A673 (cell line): ENCODE measurements at places on chromosomes 7 and 10. TPM values are rescaled to one million over a fixed set of nuclear protein-coding genes. Genes with fewer than 3 reads are reported as not detected.

GRCh38 chr7:143487566-143487965 lies 9.9 kb downstream of the TAS2R41 start:
- H3K36me3 ChIP-seq = no peaks in the 10 kb centered on the region
- peak; percentile 31 for DNase-seq

DNA sequence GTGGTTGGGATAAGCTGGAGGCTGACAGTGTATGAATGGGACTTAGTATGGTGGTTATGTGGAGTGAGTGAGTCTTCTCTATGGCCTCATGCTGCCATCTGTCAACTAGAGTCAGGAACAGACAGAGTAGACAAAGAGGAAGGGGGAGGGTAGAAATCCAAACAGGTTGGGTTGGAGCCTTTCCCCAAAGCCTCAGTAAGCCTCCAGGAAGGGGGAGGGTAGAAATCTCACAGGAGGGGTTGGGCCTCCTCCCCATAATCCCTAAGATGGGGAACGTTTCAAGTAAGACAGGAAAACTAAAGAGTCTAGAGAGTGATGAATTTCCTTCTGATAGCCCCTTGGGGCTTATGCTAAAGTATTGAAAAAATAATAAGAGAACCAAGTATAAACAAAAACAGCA lies 2.0 kb upstream of the AKR1B15 start:
- peaks cover 11% of the 10 kb centered on the region for H3K27me3 ChIP-seq
- H3K27ac ChIP-seq = no peak overlapping the region
- H3K4me1 ChIP-seq = peaks cover 14% of the 10 kb centered on the region
- no peaks in the 10 kb centered on the region for H3K36me3 ChIP-seq

DNA sequence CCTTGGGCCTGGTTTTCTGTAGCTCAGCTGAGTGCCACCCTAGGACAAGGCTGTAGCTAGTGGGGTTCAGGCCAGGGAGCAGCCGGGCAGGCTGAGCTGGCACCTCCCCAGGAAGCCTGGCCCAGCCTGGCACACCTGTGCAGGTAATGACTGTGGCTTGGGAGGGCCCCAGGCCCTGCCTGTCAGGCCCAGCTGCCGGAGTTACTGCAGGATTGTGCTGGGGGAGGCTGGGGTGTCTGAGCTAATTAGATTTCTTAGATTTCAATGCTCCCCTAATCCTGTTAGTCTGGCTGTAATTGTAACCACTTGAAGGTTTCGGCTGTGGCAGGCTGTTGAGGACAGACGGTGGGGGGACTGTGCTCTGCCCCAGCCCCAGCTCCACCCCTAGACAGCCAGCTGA lies 6.0 kb downstream of the ZMIZ1 start:
- no peak overlapping the region for H3K27ac ChIP-seq
- H3K4me1 ChIP-seq = peaks cover 40% of the 10 kb centered on the region
- H3K4me3 ChIP-seq = no peak overlapping the region
- no peaks in the 10 kb centered on the region for H3K27me3 ChIP-seq

- peaks cover 17% of the 10 kb centered on the region for H3K4me1 ChIP-seq
- DNase-seq = peak; percentile 77
- no peak overlapping the region for H3K4me3 ChIP-seq
- no peaks in the 10 kb centered on the region for H3K36me3 ChIP-seq
- H3K27me3 ChIP-seq = no peaks in the 10 kb centered on the region
These were observed 96.8 kb downstream of the GLCCI1 start for GRCh38 chr7:8065356-8065813.

DNA sequence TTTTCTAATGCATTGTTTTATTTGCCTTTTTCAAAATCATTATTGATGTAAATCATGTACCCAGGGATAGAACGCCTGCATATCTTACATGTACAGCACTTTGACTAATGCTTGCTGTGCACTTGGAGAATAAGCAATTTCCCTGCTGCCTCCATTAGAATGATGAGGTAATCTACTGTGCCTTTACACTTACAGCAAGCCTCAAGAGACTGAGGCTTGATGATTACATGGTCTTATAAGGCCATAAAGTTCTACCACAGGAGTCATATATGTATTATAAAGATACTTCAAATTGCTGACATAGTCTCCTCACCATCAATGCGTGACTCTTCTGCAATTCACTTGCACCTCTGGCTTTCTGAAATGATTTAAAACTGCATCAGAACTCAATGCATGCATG lies 328.6 kb upstream of the HGF start:
- H3K36me3 ChIP-seq = no peaks in the 10 kb centered on the region
- H3K4me3 ChIP-seq = no peak overlapping the region
- no peaks in the 10 kb centered on the region for H3K27me3 ChIP-seq
- DNase-seq = no peak
- H3K4me1 ChIP-seq = no peaks in the 10 kb centered on the region
- no peak overlapping the region for H3K27ac ChIP-seq

DNA sequence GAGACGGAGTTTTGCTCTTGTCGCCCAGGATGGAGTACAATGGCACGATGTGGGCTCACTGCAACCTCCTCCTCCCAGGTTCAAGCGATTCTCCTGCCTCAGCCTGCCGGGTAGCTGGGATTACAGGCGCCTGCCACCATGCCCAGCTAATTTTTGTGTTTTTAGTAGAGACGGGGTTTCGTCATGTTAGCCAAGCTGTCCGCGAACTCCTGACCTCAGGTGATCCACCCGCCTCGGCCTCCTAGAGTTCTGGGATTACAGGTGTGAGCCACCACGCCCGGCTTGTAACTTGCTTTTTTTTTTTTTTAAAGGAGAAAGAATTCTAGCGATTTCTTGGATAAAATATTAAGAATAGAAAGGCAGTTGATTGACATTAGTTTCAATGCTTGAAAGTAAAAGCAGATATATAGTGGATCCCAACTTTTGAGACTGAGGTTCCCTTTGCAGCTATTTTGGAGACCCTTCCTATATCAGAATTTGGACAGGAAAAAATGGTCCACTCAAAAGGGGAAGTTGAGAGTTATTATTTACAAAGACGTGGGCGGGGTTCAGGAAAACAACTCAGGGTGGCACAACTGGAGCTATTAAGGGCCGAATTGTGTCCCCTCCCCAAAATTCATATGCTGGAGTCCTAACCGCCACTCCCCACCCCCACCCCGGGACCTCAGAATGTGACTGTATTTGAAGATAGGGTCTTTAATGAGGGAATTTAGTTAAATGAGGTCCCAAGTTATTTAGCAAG lies 1.3 kb upstream of the ERCC6 start:
- no peaks in the 10 kb centered on the region for H3K4me1 ChIP-seq
- no peak for DNase-seq
- H3K4me3 ChIP-seq = no peak overlapping the region
- H3K27me3 ChIP-seq = peaks cover 5% of the 10 kb centered on the region
- H3K36me3 ChIP-seq = no peaks in the 10 kb centered on the region

- no peak for DNase-seq
- H3K27ac ChIP-seq = no peak overlapping the region
These were observed 10.0 kb upstream of the SGPL1 start for GRCh38 chr10:70805619-70806215.

- no peaks in the 10 kb centered on the region for H3K27me3 ChIP-seq
- H3K36me3 ChIP-seq = no peaks in the 10 kb centered on the region
- no peaks in the 10 kb centered on the region for H3K4me1 ChIP-seq
- no peak overlapping the region for H3K4me3 ChIP-seq
These were observed 199.7 kb upstream of the MAGI2 start for GRCh38 chr7:79653136-79653631.

DNA sequence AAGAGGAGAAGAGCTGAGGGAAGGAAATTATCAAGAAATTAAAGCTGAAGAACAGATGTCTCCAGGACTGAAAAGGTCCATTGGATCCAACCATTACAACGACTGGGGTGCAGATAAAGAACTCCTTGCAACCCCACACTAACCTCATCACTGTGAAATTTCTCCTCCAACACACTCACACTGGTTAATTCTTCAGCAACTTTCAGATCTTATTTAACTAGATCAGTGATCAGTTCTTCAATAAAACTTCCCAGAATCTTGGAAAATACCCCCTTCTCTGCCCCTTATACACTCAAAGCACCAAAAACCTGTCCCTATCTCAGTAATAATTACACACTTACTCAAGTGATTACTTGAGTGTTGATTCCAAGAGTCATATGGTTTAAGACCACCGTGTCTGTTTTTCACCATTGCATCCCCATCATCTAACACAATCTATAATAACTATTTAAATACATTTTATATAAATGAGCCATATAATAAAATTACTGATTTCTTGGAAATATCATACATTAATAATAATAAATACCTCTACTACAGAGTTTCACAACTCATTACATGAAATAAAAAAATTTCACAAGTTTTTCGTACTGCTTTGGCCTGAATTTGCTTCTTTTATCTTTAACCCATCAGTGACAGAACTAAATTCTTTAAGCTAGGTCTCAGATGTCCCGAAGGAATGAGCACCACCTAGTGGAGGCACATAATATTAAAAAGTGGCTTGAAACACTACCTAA lies 123.7 kb downstream of the MPP7 start:
- no peak overlapping the region for H3K4me3 ChIP-seq
- no peaks in the 10 kb centered on the region for H3K36me3 ChIP-seq
- DNase-seq = peak; percentile 71
- H3K27ac ChIP-seq = no peak overlapping the region

GRCh38 chr7:109354000-109354399 lies 784.3 kb downstream of the DNAJB9 start:
- no peak overlapping the region for H3K4me3 ChIP-seq
- no peaks in the 10 kb centered on the region for H3K4me1 ChIP-seq
- H3K36me3 ChIP-seq = no peaks in the 10 kb centered on the region
- no peak overlapping the region for H3K27ac ChIP-seq

- H3K27ac ChIP-seq = no peak overlapping the region
- H3K27me3 ChIP-seq = no peaks in the 10 kb centered on the region
- DNase-seq = no peak
These were observed 364.6 kb downstream of the PAXIP1 start for GRCh38 chr7:154638286-154638685.

DNA sequence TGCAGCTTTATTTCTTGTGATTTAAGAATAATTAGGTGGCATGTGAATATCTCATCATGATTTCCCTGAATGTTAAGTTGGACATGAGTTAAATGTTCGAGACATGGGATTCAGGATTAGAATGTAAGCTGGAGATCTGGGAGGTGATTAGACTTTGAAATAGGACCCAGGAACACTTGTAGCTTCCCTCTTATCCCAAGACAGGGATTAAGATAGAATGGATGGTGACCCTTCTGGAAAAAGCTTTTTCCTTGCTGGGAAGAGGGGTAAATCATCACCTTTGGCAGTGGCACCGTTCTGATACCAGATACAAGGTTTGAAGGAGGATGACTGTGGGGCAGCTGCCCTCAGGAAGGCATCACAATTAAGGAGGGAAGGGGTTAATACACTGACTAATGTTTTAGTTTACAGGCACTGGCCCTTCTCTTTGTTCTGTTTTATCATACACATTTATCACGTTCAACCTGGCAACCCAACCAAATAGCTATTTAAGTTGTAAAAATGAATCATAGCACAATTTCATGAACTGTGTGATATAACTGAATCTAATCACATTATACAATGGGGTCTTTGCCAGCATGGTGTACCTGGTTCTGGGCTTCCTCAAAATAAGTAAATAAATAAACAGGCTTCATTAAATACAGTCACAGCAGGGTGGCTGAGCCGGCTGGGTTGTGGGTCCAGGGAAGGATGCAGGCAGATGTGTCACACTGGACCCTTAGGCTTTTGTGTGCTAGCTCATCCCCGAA lies 212.7 kb downstream of the LRMDA start:
- peaks cover 35% of the 10 kb centered on the region for H3K27me3 ChIP-seq
- DNase-seq = no peak
- H3K4me1 ChIP-seq = no peaks in the 10 kb centered on the region
- no peaks in the 10 kb centered on the region for H3K36me3 ChIP-seq

GRCh38 chr7:91910171-91910570 lies 29.7 kb upstream of the MTERF1 start:
- no peak overlapping the region for H3K27ac ChIP-seq
- no peak for DNase-seq
- H3K4me1 ChIP-seq = peaks cover 6% of the 10 kb centered on the region
- no peaks in the 10 kb centered on the region for H3K36me3 ChIP-seq
- H3K4me3 ChIP-seq = no peak overlapping the region

- no peak overlapping the region for H3K27ac ChIP-seq
- no peaks in the 10 kb centered on the region for H3K36me3 ChIP-seq
- H3K27me3 ChIP-seq = peaks cover 6% of the 10 kb centered on the region
- peak; percentile 42 for DNase-seq
- no peak overlapping the region for H3K4me3 ChIP-seq
- H3K4me1 ChIP-seq = no peaks in the 10 kb centered on the region
These were observed 233.7 kb downstream of the PTPRN2 start for GRCh38 chr7:158353606-158354570.

GRCh38 chr10:6195846-6196245 lies 6.9 kb upstream of the PFKFB3 start:
- H3K36me3 ChIP-seq = no peaks in the 10 kb centered on the region
- DNase-seq = no peak
- peaks cover 2% of the 10 kb centered on the region for H3K4me1 ChIP-seq
- no peaks in the 10 kb centered on the region for H3K27me3 ChIP-seq
- no peak overlapping the region for H3K27ac ChIP-seq

GRCh38 chr10:43904844-43905243 lies 256.2 kb upstream of the ZNF32 start:
- no peak overlapping the region for H3K4me3 ChIP-seq
- no peaks in the 10 kb centered on the region for H3K27me3 ChIP-seq
- no peaks in the 10 kb centered on the region for H3K36me3 ChIP-seq
- H3K4me1 ChIP-seq = no peaks in the 10 kb centered on the region

GRCh38 chr10:90435296-90435695 lies 422.5 kb downstream of the HTR7 start:
- DNase-seq = no peak
- H3K27ac ChIP-seq = no peak overlapping the region
- H3K27me3 ChIP-seq = no peaks in the 10 kb centered on the region
- H3K4me3 ChIP-seq = no peak overlapping the region
- no peaks in the 10 kb centered on the region for H3K4me1 ChIP-seq
- no peaks in the 10 kb centered on the region for H3K36me3 ChIP-seq

DNA sequence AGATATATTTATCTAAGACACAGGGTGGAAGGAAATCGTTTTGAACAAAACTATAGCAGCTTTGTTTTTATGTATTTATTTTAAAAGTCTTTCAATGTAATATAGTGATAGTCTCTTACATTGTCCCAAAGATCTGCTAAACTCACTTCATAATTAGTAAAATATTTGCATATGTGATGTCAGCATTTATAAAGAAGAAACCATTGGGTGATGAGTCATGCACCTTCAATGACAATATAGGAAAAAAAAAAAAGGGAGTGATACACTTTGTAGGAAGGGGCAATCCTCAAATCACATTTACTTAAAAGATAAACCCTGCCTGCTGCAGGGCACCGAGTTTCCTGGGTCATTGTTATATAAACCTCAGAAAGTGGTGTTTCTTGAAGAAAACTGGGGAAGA lies 112.4 kb upstream of the SEMA3C start:
- H3K4me1 ChIP-seq = peaks cover 10% of the 10 kb centered on the region
- no peak overlapping the region for H3K27ac ChIP-seq
- peak; percentile 14 for DNase-seq
- H3K4me3 ChIP-seq = no peak overlapping the region
- H3K36me3 ChIP-seq = no peaks in the 10 kb centered on the region

Gene DMBT1
- not detected in 2 replicates for total RNA-seq

Gene C10orf143
- total RNA-seq = 1.8 and 2.0 TPM in 2 replicates

Gene ADRA2A
- total RNA-seq = not detected in 2 replicates

Gene CALY
- 0.57 TPM in 1 of 2 replicates, not detected in the other for total RNA-seq

Gene NEBL
- 7.5 and 11.5 TPM in 2 replicates for total RNA-seq
